Dermis microvascular lymphatic vessel endothelial cell (primary cell): ENCODE measurements at places on chromosomes 16 and 17. TPM values are rescaled to one million over a fixed set of nuclear protein-coding genes. Genes with fewer than 3 reads are reported as not detected.

DNA sequence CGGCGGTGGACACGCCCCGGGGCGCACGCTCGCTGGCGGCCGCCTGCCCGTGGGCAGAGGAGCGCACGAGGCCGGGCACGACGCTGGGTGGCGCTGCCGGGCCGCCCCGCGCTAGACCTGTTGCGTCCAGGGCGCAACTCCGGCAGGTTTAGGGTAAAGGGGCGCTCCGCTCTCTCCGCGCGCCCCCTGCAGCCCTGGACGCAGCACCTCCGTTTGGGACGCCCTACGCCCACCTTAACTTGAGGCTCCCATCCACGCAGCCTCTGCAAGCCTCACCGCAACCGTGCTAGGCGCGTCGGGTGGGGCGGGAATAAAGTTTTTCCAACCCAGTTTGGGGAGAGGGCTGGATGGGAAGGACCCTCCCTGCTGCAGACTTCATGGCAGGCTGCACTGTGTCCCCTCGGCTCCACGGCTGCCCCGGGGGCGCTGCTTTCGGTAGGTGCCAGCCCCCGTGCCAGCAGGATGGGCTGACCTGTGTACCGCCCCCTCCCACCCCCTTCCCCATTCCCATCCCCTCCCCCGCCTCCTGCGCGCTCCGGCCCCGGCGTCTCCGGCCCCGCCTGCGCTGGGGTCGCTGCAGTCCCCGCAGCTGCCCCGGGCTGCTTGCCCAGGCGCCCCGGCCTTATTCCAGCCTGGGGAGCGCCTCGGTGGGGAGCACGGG is at the start of gene SYT17:
SYT17 (plus strand) TSS at position 531 of the 661 bp plus-strand sequence. CDS start 407 bp downstream, outside the sequence.
- peak; percentile 83 for DNase-seq

DNA sequence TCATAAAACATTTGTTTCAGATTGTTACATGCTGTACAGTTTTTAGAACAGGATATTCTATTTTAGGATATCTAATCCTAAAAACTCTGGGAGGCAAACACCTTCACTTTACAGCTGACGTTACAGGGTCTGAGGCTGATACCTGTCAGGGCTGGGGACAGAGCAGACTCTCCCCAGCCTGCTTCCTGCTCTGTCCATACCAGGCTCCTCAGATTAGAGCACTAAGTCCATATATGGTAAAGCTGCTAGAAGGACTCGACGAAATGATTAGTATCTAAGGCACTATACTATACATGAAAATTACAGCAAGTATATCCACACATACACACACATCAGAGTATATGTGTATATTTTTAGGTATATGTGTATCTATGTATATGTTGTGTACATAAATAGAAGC is 125.2 kb downstream of the ZFHX3 start:
- no peak for DNase-seq

DNA sequence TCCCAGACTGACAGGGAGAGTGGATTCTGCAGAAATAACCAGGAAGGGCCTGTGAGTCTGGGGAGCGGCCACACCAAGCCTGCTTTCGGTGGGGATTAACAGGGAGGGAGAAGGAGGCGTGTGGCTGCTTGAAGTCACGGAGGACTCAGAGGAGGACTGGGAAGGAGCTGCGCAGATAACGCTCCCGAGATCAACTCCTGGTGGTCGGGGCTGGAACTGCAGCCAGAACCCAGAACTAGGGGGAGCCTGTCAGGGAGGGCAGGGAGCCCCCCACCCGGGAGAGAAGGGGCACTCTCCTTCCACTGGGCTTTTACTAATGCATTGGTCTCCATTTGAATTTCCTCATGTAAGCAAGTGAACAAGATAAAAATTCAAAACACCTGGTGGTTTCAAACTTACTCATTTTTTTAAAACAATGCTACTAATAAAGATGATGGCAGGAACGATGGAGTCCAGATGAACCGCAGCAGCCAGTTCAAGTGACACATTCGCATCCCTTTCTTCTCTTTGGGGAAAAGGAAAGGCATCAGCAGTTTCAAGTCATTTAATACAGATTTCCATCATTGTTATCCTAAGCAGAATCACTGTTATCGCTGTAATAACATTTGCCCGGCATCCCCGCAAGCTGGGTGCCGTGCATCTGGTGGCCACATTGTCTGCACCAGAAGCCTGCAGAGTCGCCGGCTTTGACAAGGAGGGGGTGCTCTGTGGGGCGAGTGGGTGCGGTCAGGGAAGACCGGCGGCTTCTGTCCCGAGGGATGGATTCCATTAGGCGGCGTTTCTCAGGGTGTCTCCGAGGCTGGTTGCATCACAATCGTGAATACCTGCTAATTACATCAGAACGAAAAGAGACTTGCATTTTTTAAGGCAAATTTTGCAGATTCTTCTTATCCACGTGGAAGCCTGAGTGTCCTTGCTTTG is 183.0 kb downstream of the FOXL1 start:
- DNase-seq: peak; percentile 72

Gene JMJD8
- 16.6 and 35.4 TPM in 2 replicates for total RNA-seq

Gene DNAH17
- total RNA-seq: under 0.01 TPM in 2 replicates

Gene MYH1
- total RNA-seq: not detected in 2 replicates

- DNase-seq: peak; percentile 52
These were observed 58.2 kb upstream of the HAPSTR1 start for GRCh38 chr16:9033125-9033830.

Gene ABCC12
- not detected in 2 replicates for total RNA-seq
